ENCODE measurements at places on chromosomes 3 and 15.

DNA sequence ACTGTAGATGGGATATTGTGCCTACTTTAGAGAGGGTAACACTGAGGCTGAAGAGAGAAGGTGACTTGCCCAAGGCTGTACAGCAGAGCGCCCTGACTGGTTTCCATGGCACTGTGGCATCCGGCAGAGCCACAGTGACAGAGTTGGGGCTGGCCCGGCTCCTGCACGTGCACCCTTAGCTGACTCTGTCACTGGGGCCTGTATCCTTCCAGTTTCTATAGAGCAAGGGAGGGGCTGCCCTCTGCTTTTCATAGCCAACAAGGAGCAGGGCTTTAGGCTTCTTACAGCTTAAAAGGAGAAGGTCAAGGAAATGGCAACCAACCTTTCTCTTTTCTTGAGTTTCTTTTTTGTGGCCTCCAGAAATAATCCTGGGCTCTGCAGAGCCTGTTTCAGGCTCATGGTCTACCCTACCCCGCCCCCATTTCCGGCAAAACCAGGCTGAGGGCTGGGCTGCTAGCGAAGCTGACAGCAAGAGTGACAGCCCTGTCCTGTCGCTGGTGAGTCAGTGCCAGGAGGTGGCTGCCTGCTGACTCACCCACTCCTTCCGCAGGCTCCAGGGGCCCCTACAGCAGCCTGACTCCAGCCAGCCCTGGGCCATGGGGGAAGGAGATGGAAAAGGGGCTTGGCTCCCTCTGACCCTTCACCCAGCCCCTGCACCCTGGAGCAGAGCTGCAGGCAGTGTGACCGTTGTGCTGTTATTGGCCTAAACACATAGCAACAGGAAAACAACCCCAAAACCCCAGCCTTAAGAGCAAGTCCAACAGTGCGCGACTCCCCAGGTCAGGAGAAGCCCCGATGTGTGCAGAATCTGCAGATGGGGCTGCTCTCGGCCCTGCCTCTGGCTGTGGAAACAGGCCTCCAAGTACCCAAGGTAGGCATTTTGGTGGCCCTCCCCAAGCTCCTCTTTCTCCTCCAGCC, 29.8 kb downstream of the SLC6A6 start:
- peak; percentile 73 for DNase-seq

DNA sequence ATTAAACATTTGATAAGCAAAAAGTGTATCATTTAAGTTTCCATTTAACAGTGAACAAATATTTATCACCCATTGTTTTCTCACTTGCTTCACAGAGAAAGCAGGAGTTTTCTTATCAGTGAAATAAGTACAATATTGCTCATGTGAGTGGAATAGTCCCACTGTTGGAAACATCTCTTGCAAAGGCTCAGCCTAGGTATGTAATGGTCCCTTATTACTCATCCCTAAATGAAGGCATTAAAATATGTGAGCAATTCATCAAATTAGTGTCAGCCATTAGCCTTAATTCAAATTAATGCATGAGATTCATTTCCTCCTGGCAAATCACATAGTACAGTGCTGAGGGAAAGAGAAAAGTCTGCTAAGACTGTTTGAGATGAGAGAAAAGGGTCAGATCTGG, 9.6 kb upstream of the FMN1 start:
- DNase-seq: no peak

- DNase-seq: no peak
These were observed 32.9 kb downstream of the CRYGS start for GRCh38 chr3:186511245-186511644.

DNA sequence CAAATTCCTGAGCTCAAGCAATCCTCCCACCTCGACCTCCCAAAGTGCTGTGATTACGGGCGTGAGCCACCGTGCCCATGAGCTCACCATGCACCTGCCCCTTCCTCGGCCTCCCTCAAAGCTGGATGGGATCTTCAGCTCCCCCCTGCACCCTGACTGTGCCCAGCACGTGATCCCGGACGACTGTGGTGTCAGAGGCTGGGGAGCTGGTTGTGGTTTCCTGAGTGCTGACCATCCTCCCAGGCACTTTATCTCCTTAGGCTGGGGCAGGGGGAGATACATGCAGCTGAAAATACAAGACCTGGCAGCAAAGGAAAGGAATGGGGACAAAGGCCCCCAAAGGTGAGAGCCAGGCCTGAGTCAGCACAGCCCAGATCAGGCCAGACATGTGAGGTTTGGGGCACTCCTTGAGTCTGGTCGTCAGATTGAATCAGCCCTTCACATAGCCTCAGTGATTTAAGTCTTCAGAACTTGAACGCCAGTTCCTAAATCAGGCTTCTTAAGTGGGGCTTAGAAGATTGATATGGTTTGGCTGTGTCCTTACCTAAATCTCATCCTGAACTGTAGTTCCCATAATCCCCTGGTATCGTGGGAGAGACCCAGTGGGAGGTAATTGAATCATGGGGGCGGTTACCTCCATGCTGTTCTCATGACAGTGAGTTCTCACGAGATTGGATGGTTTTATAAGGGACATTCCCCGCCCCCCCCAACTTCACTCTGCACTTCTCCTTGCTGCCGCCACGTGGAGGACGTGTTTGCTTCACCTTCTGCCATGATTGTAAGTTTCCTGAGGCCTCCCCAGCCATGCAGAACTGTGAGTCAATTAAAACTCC, 35.8 kb downstream of the PRKCD start:
- DNase-seq: no peak

GRCh38 chr3:38168151-38169026, 3.1 kb downstream of the OXSR1 start:
- no peak for DNase-seq

Data from nucleus accumbens (tissue), 56 donors.